ENCODE measurements at places on chromosomes 6 and 20. TPM values are rescaled to one million over a fixed set of nuclear protein-coding genes. Genes with fewer than 3 reads are reported as not detected.

DNA sequence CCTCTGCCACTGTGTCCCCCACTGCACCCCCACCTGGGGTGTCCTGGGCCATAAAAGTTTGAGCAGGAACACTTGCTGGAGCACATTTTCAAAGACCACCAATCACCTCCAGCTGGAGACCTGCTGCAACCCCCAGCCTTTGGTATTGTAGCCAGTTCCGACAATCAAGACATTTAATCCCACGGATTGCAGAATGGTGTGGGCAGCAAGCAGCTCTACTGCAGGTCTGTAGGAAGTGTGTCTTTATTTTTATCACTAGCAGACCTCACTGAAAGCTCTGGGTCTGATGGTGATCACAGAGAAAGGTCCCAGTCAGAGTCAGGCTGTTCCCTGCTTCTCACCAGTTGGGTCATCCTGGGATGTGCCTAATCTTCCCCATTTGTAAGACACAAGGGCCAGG, 167.1 kb upstream of the ECI2 start:
- no peak for DNase-seq

GRCh38 chr6:70282312-70282918, 20.5 kb downstream of the COL9A1 start:
- DNase-seq, result no peak

DNA sequence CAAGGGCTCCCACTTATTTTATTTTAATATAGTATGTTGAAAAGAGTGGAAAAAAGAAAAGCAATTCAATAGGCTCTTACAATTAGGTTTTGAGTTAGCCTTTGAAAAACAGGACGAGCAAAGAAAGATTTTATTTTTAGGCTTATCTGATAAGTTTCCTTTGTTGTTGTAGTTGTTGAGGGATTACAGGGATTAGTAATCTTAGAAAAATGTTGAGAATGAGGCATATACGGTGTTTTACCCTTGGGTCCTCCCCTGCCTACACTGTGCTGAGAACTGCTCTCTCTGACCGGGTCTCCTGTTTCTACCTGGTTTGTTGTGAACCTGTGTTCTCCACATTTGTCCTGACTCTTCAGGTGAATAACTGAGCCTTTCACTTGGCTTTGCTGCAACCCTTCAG, 16.7 kb downstream of the TRAPPC3L start:
- DNase-seq, result no peak

ZNF334 gene
- total RNA-seq, result 1.2 TPM

GRCh38 chr20:63829945-63830835, 874 bp downstream of the ZBTB46 start:
- no peak for DNase-seq

Data from activated T-helper 1 cell treated with anti-CD3 and anti-CD28 coated beads, Interleukin-12 subunit alpha, Interleukin-12 subunit beta, Interleukin-2, Interleukin-4 antibody, amounts not matched to agents 30 ng/mL and 10 ng/mL and 1 ng/mL, durations not matched to agents 14 hours and 24 hours and 36 hours (primary cell).